G401 (cell line): ENCODE measurements at places on chromosomes 6 and 20. TPM values are rescaled to one million over a fixed set of nuclear protein-coding genes. Genes with fewer than 3 reads are reported as not detected.
A peak's percentile ranks its signal among the peaks of the same experiment; 100 is the strongest.

DNA sequence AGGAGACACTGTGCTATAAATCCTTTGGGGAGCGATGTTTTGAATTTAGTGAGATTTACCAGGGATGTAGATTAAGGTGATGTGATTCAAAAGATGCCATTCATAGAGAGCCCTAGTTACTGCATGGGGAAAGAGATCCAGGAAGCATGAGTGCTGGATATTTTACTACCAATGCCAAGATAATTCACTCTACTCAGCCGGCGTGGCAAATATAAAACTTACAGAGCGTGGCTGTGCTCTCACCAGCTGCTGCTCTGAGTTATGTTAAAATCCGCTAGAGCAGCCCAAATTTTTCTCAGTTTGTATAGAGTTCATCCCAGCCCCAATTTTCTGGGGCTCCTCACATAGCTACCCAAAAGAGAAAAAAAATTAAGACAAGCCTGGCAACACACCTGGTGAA, 48.6 kb downstream of the BFSP1 start:
- no peak for DNase-seq

DNA sequence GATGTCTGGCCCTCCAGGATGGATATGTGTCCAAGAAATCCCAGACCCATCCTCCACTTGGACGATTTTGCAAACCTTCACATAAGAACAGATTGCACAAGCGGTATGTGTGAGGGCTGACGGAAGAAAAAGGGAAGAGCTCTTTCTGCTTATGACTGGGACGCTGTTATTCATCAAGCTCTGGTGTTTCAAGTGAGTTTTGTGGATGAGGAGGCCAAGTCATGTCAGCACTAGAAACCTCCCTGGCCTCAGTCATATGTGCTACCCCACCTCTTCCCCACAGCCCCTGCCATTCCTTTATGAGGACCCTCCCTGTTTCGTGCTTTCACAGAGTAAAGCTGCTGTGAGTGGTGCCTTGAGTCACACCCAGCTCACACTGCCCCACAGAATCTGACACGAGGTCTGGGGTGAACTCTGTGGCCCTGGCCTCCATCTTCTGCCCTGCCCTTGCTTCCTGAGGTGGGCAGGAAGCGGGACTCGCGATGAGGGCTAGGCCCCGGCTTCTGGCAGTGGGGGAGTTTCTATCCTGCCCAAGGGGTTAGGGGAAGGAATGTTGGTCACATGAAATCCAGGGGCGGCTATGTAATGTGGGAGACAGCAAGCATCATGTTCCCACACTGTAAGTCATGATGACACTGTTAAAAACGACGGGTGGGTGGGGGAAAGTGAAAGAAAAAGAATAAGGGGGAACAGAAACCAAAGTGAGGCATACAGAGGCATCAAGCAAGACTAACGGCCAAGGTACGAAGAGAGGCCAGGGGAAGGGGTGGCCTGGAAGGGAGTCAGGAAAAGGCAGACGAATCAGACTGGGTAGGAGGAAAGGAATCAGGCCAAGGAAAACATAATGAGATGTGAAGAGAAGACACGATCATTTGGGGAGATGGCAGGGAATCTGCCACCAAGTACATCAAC, 78.1 kb downstream of the PRDM1 start:
- peak; percentile 57 for DNase-seq

- no peak for DNase-seq
Measured at GRCh38 chr20:38320221-38320620, 16.3 kb downstream of the BPI start.

The SGK2 gene
- 0.27 TPM in 1 of 2 replicates, not detected in the other for total RNA-seq

- DNase-seq, result no peak
Measured at GRCh38 chr6:51472745-51473487, 614.5 kb downstream of the PKHD1 start.

GRCh38 chr6:132865364-132865763, 51.0 kb downstream of the RPS12 start:
- DNase-seq, result no peak

DNA sequence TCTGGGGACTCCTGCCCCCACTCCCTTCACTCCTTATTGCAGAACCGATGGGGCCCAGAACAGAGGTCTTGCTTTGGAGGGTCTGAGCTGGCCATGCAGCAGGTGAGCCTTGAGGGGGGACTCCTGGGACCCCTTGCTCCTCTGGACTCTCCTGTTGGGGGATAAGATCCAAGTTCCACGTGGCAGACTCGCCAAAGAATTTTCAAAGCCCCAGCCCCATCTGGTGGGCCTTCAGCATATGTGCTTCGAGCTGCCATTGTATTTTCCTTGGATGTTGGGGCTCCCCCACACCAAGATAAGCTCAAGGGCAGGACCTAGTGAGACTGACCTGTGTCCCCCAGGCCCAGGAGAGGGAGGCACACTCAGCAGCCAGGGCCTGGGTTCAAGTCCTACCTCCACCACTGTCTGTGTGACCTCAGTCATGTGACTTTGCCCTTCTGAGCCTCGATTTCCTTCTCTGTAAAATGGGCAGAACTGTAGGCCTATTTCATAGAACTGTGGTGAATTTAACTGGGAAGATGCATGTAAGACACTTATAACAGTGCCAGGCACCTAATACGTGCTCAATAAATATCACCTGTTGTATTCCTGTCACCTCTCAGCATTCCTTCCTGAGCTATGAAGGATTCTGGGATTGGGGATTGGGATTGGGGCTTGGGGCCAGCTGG, 115.5 kb downstream of the VEGFA start:
- DNase-seq, result no peak

DNA sequence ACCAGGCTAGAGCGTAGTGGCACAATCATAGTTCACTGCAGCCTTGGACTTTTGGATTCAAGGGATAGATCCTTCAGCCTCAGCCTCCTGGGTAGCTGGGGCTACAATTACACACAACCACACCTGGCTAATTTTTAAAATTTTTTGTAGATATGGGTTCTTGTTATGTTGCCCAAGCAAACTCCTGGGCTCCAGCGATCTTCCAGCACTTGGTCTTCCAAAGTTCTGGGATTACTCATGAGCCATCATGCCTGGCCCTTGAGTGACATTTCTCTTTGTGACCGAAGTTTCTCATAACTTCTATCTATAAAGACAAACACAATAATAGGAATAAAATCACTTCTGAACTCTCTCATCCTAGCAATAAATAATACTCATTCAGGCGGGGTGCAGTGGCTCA, 26.1 kb upstream of the GMPR start:
- DNase-seq, result no peak

The KCNQ2 gene
- total RNA-seq, result 133 and 160 TPM in 2 replicates

- DNase-seq, result no peak
Measured at GRCh38 chr20:20430066-20430465, 62.2 kb downstream of the INSM1 start.

The IPCEF1 gene
- total RNA-seq, result not detected in 2 replicates

The IL17F gene
- not detected in 2 replicates for total RNA-seq

GRCh38 chr20:58023781-58024180, 204.7 kb downstream of the ANKRD60 start:
- no peak for DNase-seq

The WFDC12 gene
- not detected in 2 replicates for total RNA-seq

- DNase-seq, result peak; percentile 71
Measured at GRCh38 chr6:105757512-105758200, 328.5 kb upstream of the PRDM1 start.

The PSMB8 gene
- total RNA-seq, result not detected in 2 replicates

The ORC3 gene
- total RNA-seq, result 48.6 and 58.7 TPM in 2 replicates

- no peak for DNase-seq
Measured at GRCh38 chr6:26123675-26123946, 36.4 kb downstream of the HFE start.

GRCh38 chr6:81792826-81793225, 40.3 kb upstream of the TENT5A start:
- DNase-seq, result no peak

The NEURL2 gene
- 6.6 and 7.0 TPM in 2 replicates for total RNA-seq
